ENCODE measurements at places on chromosomes 7 and 10. TPM values are rescaled to one million over a fixed set of nuclear protein-coding genes. Genes with fewer than 3 reads are reported as not detected.

The ZNF316 gene
- total RNA-seq, result 37.3 TPM

The DNAH11 gene
- total RNA-seq, result 0.12 TPM

The ASIC3 gene
- 4.4 TPM for total RNA-seq

DNA sequence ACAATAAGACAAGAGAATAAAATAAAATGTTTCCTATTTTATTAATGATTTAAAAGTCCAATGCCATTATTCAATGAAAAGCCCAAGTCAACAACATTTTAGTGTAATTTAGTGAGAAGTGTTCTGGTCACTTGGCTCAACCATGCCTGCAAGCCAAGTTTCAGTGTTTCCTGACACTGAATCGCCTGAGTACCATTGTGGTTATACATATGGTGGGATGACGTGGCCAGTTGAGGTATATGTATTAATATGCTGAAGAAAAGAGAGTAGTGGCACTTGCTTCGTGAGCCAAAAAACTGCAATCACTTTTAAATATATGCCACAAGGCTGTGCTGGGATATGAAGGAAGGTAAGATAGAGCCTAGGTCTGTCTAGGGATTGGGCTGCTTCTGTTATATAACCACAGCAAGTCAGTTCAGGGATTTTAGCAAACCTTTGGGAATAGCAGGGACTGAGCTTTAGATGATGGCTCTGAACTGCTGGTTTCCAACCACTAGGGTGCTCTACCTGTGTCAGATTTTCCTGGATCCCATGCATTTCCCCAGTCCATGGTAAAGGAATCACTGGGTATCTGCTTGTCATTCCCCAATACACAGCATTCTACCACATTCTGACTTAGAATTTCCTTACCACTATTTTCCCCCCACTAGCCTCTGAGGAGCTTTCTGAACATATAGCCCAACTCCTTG lies 214.0 kb upstream of the PRPS1L1 start:
- no peak for DNase-seq

DNA sequence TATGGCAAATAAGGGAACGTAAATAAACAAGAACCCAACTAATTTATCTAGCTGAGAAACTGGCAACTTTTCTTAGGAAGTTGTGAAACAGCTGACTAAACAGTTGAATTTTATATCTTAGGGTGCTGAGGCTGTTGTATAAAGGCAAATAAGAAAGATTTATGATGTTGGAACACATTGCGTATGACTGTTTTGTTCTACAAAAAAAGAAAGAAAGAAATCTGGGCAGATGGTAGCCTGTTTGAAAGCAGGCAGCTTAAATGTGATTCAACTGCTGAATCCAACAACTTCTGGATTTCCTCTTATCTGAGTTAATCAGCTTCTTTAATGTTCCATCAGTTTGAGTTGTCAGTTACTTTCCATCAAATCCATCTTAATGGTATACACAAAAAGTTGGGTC lies 214.5 kb downstream of the SNX13 start:
- DNase-seq, result no peak

DNA sequence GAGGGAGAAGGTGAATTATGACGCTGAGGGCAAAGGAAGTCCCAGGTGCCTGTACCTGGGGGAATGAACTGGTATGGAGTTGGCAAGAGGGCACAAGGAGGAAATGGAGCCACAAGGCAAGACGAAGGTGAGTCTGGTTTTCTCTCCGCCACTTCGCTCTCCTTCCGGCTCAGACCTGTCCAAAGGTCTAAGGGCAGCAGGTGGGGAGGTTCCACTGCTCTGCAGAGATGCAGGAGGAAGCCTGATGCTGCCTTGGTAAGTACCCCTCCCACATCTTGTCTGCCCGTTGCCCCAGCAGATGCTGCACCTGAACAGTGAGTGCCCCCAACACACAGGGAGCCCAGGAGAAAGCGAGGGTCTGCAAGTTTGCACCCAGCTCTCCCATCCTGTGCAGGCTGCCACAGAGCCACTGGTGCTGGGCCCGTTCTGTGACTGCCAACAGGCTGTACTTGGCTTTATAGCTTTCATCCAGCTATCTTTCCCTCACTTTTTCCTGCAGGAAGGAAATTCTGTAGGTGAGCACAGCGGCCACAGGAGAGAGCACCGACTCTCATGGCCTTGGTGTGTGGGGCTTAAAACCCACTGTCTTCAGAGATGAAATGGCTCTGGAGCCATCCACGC lies 235.2 kb downstream of the COBL start:
- DNase-seq, result no peak

DNA sequence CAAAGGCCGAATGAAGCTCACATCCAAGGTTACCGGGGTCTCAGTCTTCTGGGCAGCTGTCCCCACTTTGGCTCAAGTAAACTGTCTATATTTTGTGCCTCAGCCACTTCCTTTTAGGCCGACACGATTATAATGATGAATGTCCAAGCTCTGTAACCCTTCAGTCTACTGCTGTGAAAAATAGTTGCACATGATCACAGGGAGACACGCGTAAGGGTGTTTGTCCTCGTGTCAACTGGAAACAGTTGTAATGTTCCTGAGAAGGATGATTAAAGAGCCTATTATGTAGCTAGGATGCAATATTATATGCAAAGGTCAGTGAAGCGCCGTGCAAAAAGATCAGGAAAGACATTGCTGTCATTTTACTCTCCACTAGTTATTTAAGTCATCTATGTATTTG lies 559.9 kb downstream of the SDK1 start:
- no peak for DNase-seq

DNA sequence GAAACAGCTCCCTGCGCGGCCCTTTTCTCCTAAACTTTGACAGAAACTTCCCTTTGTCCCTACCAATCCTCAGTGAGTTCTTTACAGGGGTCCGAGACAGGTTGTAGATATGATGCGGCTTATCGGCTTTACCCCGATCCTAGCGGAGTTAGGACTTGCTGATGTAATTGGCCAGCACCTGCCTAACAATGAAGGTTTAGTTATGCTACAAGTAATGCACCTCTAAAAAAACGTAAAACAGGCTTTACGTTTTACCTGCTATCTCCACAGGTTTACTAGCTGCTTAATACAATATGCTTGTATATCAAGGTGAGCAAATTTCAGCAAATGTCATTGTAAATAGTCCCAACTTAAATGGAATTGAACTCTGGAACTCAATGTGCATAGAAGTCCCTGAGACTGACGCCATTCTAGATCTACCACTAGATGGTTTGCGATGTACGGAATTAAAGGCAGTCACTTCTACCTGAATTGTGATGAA lies 697 bp upstream of the SNX13 start:
- no peak for DNase-seq

- DNase-seq, result no peak
These were observed 4.9 kb downstream of the PFKFB3 start for GRCh38 chr10:6207658-6208057.

DNA sequence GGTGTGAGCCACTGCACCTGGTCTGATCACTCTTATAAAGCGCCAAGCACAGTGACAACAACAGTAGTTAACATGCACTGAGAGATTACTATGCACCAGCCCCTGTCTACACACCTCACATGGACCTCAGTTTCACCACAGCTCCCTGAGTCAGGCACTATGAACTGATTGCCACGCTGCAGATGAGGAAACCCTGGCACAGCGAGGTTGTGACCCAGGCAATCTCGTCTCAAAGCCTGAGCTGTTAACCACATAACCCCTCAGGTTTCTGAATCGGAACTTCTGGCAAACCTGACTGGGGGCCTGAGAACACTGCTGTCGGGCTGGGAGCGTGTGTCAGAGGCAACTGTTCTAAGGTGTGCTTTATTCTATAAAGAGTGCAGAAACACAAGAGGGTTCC lies 150.8 kb downstream of the RNF216 start:
- no peak for DNase-seq

GRCh38 chr10:23293973-23294590 lies 50.5 kb downstream of the C10orf67 start:
- no peak for DNase-seq

DNA sequence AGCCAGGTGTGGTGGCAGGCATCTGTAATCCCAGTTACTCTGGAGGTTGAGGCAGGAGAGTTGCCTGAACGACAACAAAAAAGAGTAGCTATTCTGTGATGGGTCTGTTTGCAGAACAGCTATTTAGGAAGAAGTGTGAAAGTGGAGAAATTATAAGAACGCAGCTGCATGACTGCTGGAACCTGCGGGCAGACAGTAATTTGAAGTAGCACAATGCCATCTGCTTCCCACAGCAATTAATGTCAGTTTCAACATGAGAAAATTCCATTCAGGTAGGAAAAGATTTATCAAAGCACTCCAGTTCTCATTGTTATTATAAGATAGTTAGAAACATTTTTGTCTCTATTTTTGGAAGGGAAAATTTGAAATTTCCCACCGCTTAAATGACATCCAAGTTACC lies 21.5 kb downstream of the LAMB1 start:
- no peak for DNase-seq

DNA sequence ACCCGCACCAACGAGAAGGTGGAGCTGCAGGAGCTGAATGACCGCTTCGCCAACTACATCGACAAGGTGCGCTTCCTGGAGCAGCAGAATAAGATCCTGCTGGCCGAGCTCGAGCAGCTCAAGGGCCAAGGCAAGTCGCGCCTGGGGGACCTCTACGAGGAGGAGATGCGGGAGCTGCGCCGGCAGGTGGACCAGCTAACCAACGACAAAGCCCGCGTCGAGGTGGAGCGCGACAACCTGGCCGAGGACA lies 1.6 kb downstream of the VIM start:
- peak; percentile 20 for DNase-seq

- DNase-seq, result no peak
These were observed 73.4 kb upstream of the SEPHS1 start for GRCh38 chr10:13421382-13421917.

- DNase-seq, result no peak
These were observed 58.0 kb upstream of the EBF3 start for GRCh38 chr10:130022086-130022485.

DNA sequence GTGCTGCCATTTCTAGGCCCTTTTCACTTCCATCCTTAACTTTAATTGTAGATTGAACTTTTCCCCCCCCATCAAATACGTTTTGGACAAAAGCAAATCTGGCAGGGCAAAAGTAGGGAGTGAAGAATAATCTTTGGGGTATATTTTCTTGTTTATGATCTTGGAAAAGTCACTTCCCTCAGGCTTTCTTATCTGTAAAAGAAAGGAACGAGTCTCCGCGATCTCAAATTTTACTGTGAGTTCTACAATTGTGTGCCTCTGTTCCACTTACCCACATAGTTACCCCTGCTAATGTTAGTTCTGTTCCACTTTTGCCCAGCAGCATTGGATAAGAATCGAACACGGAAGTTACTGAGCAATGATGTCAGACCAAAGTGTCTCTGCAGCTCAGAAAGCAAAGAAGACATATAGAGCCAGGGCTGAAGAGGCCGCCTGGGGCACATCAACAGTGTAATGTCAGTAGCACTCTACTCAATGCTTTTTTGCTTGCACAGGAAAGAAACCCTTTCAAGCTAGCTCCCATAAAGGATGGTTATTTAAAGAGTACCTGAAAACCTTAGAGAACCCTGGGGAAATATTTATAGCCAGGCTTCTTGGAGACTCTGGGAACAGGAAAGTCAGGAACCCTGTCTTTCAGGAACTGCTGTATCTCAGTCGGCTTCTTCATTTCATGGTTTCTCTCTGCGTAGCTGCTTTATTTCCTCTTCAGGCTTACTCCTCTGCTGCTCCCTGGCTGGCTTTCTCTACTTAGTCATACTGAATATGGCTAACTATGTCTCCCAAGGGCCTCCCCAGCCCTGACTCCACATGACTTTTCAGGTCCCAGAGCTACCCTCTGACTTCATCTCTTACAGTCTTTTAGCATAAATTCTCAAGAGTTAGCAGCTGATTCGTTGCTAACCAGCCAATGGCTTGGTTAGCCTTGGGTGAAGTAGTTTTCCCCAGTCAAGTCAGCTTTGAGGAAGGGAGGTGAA lies 123.7 kb upstream of the FAM3C start:
- no peak for DNase-seq

DNA sequence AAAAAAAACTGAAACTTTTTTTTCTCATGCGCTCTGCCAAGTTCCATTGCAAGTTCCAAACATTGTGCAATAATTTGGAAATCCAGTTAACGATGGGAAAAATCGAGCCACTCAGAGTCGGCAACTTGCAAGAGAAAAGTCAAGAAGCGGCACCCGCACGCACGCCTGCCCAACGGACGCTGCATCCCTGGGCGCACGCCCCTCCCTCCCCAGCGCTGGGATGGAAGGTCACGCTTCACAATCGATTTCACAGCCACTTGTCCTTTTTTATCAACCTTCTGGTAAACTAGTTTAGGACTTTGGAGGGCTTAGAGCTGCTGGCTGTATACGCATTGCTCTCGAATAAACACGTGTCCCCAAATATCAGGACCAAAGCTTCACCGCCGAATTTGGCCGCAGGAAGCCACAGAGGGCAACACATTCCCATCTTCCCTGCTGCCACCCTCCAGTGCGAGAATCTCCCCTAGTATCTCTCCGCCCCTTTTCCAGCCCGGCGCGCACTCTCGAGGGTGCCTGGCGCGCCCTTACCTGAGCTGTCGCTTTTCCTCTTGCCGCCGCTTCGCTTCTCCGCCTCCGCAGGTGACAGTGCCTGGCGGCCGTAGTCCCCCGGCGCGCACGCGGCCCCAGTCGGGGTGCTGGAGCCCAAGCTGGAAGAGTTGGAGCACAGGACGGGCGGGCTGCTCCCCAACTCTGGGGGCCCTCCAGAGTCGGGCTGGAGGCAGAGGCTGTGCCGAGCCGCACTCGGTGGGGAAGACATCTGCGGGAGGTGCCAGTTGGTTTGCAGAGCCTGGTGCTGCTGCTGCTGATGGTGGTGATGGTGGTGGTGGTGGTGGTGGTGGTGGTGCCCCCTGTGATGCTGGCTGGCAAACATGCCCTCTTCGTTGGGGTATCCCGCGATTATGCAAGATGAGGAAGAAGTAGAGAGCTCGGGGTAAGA lies 857 bp downstream of the MEOX2 start:
- no peak for DNase-seq

- no peak for DNase-seq
These were observed 100.3 kb downstream of the HGF start for GRCh38 chr7:81669476-81670105.
